MG63 (cell line): ENCODE measurements at places on chromosomes 5 and 9. TPM values are rescaled to one million over a fixed set of nuclear protein-coding genes. Genes with fewer than 3 reads are reported as not detected.

Gene SPINK6
- not detected in 2 replicates for total RNA-seq

Gene NEUROG1
- total RNA-seq = not detected in 2 replicates

Gene SPINK13
- total RNA-seq = 0.30 TPM in 1 of 2 replicates, not detected in the other

Gene TSLP
- total RNA-seq = 0.43 TPM in 1 of 2 replicates, not detected in the other

Gene C9
- not detected in 2 replicates for total RNA-seq

- DNase-seq = no peak
Observed at GRCh38 chr5:159695741-159696294, 220.5 kb upstream of the ADRA1B start.

GRCh38 chr9:94859891-94860290 is 133.4 kb downstream of the AOPEP start:
- DNase-seq = no peak

DNA sequence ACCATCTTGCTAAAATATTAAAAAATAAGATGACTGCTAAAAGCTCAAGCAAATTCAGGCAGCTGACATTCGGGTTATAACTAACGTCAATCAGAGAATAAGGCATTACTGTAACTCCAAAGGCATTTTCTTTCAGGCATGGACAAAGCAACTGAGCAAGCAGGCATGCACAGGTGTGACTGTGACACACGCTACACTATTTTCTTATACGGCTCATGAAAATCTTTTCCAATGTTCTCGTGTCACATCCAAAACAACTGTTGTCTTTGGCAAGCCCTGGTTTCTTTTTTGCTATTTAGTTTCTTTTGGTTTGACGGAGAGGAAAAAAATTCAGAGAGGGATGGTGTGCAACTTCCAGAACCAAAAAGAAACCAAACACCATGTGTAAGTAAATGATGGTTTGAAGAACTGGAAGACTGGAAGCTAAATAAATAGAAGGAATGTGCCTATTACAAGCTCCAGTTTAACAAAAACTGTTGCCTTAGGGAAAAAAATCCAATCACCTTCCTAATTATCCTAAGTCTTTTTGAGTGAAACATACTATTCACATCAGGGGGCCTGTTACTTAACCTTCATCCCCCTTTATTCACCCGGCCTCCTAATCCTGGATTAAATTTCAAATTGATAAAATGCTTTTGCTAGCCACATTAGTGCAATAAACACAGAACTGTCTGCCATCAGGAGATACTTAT is 277.6 kb downstream of the PSAT1 start:
- no peak for DNase-seq

DNA sequence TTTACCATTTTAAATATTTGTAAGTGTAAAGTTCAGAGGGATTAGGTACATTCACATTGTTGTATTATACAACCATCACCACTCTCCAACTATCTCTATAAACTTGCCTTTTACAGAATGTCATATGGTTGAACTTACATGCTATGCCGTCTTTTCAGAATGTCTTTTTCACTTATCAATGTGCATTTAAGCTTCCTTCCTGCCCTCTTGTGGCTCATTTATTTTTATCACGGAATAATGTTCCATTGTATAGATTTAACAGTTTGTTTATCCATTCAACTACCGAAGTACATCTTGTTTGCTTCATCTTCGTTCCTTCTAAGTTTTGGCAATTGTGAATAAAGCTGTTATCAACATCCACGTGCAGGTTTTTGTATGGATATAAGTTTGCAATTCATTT is 133.3 kb upstream of the C6 start:
- no peak for DNase-seq

DNA sequence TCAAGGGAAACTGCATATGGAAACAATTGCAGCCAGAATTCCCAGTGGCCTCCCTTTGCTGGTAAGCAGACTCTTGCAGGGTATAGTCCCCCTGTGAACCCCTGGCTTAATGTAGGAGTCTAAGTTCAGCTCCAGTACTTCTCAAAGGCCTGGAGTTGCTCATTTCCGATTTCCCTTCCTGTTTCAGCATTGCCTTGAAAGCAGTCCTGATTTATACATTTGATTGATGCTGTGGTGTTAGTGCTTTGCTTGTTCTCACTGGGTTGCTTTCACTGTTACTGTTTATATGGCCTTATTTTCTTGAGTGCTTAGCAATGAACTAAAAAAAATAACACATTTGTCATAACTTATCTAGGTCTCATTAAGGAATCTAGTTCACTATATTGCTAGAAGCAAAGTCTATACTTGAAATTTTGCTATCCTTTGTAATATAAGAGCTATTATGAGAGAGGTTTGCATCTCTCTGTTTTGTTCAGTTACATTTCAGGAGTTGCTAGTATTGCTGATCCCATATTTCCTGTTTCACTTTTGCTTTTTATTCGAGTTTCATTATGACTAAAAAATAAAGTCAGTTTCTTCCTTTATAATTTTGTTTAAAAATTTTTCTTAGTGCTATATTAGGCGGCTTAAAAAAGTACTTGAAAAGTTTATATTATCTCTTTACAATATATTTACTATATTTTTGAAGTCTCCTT is 122.4 kb upstream of the NMUR2 start:
- DNase-seq = no peak

DNA sequence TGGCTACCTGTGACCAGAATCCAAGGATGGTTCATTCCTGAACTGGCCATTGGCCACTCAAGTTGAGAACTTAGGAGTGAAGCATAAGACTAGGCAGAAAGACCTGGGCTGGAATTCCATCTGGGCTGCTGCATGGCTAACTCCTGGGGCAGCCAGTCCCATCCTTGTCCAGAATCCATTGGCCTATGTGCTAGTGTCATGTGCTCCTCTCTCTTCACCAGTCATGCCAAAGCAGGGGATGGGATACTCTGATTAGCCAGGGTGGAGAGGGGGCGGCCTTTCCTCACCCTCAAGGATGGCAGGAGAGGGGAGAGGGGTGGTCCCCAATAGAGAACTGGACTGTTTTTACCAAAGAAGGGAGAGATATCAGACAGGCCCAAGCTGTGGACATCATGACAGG is 93.2 kb downstream of the ZNF618 start:
- no peak for DNase-seq

DNA sequence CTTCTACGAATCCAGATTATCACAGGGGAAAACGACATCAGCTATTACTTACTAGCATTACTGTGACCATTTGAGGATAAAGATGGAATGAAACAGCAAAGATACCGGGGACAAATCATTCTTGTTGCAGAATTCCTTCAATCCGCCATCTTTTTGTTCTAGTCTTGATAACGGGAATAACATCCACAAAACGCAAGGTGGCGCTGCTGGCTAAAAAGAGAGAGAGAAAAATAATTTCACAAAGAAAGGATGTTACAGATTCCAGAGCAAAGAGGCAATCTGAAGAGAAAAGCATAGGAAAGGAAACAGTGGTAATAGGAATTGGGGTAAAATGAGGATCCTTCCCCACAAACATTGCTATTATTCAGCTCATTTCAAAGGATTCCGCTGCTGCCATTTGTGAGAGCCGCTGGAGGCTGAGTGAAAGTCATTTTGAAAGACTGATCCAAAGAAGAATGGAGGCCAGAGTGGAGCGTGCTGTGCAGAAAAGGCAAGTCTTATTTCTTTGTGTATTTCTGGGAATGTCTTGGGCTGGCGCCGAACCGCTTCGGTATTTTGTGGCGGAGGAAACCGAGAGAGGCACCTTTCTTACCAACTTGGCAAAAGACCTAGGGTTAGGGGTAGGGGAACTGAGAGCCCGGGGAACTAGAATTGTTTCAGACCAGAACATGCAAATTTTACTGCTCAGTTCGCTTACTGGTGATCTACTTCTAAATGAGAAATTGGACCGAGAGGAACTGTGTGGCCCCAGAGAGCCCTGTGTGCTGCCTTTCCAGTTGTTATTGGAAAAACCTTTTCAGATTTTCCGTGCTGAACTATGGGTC is at the start of gene PCDHB7:
Gene PCDHB7 (plus strand): TSS at position 264 of the 824 bp plus-strand sequence. CDS start 192 bp downstream, at position 456.
- DNase-seq = no peak

DNA sequence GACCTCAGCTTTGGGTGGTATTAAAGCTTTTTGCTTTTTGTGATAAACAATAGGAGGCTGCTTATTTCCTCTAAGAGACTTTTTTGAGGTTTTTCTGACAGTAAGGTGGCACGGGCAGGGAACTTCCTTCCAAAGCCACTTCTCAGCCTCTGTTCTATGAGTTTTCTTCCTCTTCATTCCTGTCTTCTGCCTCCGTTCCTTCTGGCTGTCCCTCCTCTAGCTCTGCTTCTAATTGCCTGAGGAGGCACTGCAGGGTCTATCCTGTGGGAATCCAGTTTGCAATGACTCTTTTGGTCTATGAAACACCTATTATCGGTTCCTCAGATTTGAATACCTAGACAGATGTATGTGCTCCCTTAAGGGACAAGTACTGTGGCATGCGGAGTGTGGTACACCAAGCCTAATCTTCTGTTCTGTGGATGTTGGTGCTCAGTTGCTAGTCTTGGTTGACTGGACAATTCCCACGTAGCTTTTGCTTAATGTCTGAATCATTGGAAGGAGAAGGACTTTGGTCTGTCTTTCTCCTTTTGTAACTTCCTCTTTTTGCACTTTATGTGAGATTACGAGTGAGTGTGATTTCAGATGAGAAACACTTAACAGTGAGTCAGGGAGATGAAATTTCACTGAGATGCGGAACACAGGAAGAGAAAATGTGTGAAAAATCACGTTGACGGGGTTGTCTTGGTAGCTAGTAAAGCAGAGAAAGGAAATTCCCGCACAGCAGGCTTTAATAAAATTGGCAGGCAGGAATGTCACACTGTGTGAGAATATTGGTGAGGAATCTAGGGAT is 305.2 kb downstream of the EFNA5 start:
- no peak for DNase-seq

- no peak for DNase-seq
Observed at GRCh38 chr9:113511856-113512761, 48.6 kb downstream of the RGS3 start.
